Activated T-helper 1 cell treated with anti-CD3 and anti-CD28 coated beads, Interleukin-2, amount 50 U/mL, for 16 hours (primary cell): ENCODE measurements at places on chromosomes 3 and 15.

GRCh38 chr3:183301937-183302580 lies 49.0 kb downstream of the B3GNT5 start:
- no peak for DNase-seq

DNA sequence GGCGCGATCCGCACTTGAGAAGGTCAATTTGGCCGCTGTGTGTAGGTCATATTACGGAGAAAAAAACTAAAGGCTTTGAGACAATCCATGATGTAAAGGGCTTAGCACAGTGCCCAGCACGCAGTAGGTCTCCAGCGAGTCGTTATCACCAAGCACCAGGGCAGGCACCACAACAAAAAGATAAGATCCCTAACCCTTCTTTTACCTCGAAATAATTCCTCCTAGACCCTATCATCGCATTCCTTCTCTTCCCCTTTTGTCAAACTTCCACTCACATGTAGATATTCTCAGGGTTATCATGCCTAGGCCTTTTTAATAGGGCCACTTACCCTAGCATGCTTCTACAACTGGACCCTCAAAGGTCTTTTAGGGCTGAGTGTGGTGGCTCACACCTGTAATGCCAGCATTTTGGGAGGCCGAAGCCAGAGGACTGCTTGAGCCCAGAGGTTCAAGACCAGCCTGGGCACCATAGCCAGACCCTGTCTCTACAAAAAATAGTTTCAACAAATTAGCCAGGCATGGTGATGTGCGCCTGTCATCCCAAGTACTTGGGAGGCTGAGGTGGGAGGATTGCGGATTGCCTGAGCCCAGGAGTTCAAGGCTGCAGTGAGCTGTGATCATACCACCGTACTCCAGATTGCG lies 13.5 kb downstream of the ZNF774 start:
- DNase-seq: no peak

- DNase-seq: no peak
Observed at GRCh38 chr3:16765661-16766060, 119.1 kb upstream of the PLCL2 start.

DNA sequence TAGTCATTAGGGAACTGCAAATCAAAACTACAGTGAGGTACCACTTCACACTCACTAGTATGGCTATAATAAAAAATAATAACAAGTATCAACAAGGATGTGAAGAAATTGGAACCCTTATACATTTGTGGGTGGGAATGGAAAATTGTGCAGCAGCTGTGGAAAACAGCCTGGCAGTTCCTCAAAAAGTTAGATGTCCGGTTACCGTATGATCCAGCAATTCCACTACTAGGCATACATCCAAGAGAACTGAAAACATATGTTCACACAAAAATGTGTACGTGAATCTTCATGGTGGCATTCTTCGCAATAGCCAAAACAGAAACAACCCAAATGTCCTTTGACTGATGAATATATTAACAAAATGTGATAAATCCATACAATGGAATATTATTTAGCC lies 187.9 kb upstream of the LYSMD4 start:
- no peak for DNase-seq

- no peak for DNase-seq
Observed at GRCh38 chr3:17964108-17964507, 221.7 kb upstream of the TBC1D5 start.

GRCh38 chr15:40302288-40302886 lies 5.3 kb downstream of the PLCB2 start:
- no peak for DNase-seq

DNA sequence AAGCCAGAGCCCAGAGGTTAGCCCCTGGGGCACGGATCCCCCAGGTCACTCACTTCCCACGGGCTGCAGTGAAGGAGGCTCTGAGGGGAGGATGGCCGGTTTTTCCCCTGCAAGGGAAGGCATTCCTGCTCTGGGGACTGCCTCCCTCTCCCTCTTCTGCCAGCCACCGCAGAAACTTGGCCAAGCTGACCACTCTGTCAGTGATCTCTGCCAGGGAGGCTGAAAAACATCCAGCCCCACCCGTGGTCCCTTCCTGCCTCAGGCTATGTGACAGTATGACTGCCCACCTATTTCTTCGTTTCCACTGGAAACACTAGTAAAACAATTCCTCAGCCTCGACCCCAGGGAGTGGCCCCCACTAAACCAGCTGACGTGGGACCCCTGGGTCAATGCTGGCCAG lies 14.6 kb upstream of the FANCD2 start:
- DNase-seq: no peak

DNA sequence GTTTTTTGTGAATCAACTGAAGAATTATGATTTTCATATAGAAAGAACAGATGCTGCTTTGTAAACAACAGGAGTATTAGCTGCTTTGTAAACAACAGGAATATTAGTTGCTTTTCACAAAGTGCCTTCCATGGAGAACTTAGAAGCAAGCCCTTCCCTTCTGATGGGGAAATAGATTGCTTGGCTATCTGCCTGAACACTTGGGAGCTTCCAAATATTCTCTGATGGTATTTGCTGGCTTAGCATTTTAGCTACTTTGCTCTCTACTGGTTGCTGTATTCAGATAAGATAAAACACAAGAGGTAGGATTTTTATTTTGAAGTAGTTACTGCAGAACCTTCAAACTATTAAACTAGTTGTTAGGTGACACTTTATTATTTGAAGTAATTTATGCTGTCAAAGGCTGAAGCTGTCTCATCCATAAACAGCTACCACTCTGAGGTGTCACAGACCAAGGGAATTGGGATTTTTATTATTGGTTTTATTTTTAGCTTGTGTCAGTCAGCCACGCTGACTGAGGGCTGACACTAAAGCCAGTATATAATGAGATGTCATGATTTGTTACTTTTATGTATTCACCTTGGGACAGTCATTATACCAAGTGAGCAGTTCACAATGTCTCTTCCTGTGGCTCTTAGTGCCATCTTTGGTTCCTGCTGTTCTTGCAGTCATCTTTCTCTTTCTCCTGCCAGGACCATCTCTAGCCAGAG lies 50.0 kb downstream of the ZIC1 start:
- DNase-seq: no peak

DNA sequence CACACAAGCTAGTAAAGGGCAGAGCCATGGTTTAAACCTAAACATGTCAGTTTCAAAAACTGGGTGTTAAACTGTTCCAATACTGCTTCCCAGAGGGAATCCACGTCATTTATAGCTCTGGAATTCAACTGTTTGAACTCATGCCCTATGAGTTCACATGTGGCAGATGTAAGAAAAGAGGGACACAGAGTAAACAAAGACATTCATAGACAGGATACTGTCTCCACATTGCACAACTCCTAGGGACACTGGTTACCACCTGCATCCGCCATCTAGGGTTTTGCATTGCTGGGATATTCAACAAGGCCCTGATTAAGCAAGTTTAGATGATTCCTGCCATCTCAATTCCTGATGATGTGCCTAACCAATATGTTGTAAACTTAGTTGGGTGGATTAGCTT lies 134.1 kb upstream of the COL8A1 start:
- DNase-seq: no peak

GRCh38 chr15:57462381-57462780 lies 86.1 kb downstream of the CGNL1 start:
- DNase-seq: no peak

DNA sequence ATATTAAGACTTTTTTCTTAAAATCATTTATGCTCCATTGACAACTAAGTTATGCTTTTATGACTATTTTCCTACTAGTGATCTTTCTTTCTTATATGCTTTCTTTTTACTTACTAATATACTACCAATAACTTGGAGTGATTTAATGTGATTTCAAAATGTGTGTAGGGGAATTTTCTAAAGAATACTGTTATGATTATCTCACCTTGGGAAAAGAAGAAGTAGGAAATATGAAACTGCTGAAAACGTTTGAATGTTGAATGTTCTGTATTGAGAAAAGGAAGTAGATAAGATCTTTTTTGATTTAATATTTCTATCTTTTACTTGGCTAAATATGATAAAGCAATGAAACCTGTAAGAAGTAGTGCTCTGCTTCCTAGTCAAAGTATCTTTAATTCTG lies 7.8 kb upstream of the CD200R1 start:
- DNase-seq: no peak

GRCh38 chr3:28050885-28051284 lies 190.5 kb upstream of the CMC1 start:
- DNase-seq: no peak

DNA sequence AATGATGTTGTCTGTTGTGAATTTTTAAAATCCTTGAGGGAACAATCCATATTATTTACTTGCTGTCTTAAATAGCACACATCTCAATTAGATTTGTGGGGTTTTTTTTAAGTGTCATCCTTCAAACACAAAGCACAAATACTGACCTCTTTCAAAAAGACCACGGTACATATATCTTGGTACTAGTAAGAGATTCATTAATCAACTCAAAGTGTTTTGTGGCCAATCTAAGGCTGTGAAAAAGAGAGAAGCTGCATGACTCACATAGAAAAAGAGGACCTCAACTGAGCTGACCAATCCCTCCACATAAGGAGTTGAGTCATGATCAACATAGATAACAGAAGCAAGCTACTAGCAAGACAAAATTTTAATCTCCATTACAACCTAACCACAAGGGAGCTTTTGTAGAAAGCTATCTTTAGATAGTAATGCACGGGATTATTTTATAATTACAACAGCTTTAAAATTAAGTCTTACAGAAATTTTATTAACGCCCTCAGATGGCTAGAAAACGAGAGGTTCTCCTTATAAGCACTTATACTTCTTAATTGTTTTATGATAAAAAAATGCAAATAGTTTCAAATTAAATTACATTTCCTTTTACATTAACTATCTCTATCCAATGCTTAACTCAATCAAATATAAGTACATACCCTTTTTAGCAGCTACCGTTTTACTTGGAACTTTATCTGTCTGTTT lies 60.5 kb downstream of the TOP2B start:
- DNase-seq: no peak

- DNase-seq: no peak
Observed at GRCh38 chr3:161644891-161645635, 148.5 kb downstream of the OTOL1 start.

- DNase-seq: no peak
Observed at GRCh38 chr15:93065641-93066045, 23.4 kb downstream of the RGMA start.

- DNase-seq: no peak
Observed at GRCh38 chr15:89489376-89489775, 7.0 kb downstream of the RHCG start.

GRCh38 chr3:72451841-72452240 lies 396.4 kb downstream of the SHQ1 start:
- no peak for DNase-seq

- no peak for DNase-seq
Observed at GRCh38 chr3:12461097-12461649, 23.1 kb upstream of the TSEN2 start.

DNA sequence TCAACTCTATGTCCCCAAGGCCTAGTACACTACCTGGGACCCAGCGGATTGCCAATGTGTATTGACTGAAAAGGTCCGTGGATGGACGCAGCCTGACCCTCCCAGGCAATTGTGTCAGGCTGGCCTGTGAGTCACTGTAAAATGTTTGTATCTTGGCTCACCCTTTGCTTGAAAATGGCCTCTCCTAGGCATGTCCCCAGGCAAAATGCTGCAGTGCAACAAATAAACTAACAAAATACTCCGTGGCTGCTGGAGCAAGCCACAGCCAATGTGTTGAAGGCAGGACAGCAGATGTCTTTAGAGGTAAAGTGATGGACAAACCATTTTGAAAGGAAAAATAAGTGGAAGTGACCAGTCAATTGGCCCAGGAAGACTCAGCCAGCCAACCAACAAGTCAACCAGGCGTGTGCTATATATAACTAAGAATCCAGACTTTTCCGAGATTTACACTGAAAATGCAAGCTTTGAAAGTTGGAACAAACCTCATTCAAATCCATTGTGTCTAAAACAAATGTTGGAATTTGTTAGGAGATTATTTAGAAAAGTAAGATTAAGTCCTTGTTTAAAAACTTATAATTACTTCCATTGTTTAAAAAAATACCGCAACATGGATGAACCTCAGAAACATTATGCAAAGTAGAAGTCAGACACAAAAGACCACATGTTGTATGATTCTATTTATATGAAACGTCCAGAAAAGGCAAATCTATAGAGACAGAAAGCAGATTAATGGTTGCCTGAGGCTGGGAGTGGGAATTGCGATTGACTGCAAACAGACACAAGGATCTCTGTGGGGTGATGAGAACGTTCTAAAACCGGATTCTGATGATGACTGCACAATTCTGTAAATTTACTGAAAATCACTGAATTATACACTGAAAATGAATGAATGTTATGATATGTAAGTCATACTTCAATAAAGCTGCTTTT lies 191.2 kb downstream of the TLE3 start:
- no peak for DNase-seq

GRCh38 chr3:195036203-195036505 lies 234.8 kb downstream of the XXYLT1 start:
- DNase-seq: no peak

GRCh38 chr3:122977746-122978466 lies 49.7 kb downstream of the SEMA5B start:
- no peak for DNase-seq

- DNase-seq: no peak
Observed at GRCh38 chr3:48371651-48372376, at the start of gene FBXW12. Gene FBXW12 (plus strand): TSS chr3:48372219. CDS start chr3:48372768, 549 bp downstream.

- no peak for DNase-seq
Observed at GRCh38 chr3:151101270-151101969, 16.0 kb downstream of the MED12L start.

DNA sequence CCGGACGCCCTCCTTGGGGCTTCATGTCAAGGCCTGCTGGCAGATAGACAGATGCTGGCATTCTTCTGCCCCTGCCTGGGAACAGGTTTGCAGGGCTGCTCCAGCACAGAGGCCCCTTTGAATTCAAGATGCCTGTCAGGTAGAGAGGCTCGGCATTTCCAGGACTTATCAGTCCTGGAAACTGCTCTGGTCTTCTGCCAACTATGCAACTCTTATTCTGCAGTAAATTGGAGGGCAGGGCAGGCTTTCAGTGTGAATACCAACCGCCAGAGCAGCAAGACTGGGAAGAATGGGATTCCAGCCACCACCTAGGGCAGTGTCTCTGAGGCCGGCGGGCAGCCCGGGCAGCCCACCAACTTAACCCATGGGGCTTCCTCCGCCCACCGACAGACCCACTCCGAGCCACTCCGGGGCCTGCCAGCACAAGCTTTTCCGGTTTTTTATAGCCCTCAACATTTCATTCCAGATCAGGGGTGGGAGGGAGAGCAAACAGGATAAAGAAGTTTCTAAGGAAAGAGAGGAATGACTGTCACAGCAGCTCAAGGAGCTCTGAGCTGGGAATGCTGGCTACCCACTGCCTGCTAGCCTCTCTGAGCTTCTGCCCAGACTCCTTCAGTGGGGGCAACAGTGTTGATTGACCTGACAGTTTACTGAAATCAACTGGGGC lies 140.9 kb downstream of the NTRK3 start:
- DNase-seq: no peak

DNA sequence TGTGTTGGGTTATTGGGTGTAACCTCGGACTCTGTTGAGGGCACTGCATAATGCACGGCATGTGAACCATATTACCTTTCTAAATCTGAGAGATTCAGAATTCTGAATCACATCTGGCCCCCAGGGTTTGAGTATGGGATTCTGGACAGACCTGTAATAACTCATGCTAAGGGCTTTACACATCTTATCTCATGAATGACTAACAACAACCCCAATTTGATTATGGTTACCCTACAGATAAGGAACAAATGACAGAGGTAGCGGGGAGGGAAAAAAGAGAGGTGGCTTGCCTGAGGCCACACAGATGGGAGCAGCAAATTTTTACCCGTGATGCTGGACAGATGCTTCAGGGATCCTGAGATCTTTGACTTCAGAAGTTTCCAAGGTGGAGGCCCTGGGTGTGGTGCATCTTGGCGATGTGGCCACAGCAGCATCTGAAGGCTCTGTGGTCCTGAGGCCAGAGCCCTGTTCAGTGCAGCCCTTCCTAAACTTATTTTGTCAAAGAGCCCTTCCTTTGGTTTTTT lies 43.8 kb downstream of the POMGNT2 start:
- no peak for DNase-seq

- DNase-seq: no peak
Observed at GRCh38 chr3:155895379-155895900, 25.0 kb downstream of the GMPS start.
